ENCODE measurements at places on chromosomes 16 and 17. TPM values are rescaled to one million over a fixed set of nuclear protein-coding genes. Genes with fewer than 3 reads are reported as not detected.

Gene DNAH9
- 0.27 TPM for total RNA-seq

Gene PPY
- total RNA-seq: not detected

Gene CFAP119
- 1.4 TPM for total RNA-seq

Gene AGRP
- total RNA-seq: not detected

Gene PRAC2
- total RNA-seq: not detected

Gene OR1G1
- total RNA-seq: not detected

Gene KRT9
- not detected for total RNA-seq

Gene CRHR1
- not detected for total RNA-seq

Gene OR1A1
- total RNA-seq: not detected

Gene CLEC19A
- not detected for total RNA-seq

Gene DPH1
- total RNA-seq: 39.8 TPM

Gene CDH3
- 0.49 TPM for total RNA-seq

Gene INCA1
- total RNA-seq: 0.36 TPM

GRCh38 chr17:46783031-46783593, 35.4 kb downstream of the WNT3 start:
- H3K4me3 ChIP-seq: no peak overlapping the region
- H3K27me3 ChIP-seq: no peaks in the 10 kb centered on the region
- no peak for DNase-seq
- no peak overlapping the region for H3K27ac ChIP-seq
- H3K4me1 ChIP-seq: no peaks in the 10 kb centered on the region

DNA sequence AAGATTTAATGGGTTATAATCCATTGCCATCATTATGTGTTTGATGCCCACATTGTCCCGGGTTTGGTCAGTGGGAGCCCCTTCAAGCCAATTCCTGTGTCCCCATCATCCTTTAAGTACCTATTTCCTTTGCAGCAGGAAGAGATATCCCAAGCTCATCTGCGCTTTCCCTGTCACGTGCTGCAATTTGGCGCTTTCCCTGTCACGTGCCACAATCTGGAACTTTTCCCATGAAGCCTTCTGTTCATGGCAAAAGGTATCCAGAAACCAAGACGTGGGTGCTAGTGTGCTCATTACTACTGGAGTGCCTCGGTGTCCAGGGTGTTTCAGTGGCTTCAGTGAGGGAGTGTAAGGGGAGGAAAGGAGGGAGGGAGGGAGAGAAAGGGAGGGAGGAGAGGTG, 168.5 kb downstream of the NPIPB11 start:
- no peak overlapping the region for H3K4me3 ChIP-seq
- H3K36me3 ChIP-seq: no peaks in the 10 kb centered on the region

DNA sequence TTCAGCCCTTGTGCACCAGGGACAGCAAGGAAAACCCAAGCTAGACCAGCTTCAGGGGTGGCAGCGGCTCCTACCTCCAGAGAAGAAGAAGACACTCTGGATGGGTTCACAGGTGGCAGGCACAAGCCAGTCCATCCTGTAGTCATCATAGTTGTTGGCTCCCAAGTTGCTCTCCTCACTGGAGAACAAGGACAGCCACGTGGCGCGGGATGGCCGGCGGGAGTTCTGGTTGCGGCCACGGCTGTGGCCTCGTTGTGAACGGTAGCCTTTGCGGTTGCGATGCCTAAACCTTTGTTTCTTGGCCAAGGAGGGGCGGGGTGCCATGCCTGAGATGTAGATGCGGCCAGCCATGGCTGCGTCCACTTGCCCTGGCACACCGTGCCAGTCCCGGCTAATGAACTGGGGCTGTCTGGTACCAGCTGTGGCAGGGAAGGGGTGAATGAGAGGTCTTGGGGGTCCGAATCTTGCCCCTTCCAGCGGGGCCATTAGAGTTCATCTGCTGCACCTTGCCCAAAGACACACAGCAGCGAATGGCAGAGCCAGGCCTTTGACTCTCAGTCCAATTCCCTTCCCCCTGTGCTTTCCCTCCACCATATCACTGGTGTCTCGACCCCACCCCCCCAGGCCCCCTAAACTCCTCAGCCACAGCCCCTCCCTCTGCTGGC, 2.3 kb downstream of the VTN start:
- H3K4me1 ChIP-seq: peaks cover 20% of the 10 kb centered on the region
- H3K27me3 ChIP-seq: no peaks in the 10 kb centered on the region
- H3K27ac ChIP-seq: no peak overlapping the region

DNA sequence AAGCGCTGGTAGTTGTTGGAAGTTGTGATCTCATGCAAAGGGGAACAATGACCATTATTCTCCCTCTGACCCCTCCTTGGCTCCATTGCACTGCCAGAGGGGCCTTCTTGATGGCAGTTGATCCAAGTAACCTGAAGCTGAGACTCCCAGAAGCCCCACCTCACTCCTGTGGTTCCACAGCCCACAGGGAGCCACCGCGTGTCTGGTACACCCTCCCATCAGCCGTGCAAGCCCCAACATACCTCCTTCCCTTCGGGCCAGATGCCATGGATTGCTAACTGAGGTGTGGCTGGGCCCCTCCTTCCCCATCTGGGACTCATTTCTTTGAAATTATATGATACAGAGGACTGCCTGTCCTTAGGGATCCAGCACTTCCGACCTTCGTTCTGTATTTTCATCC, 17.8 kb downstream of the SAP30BP start:
- H3K27ac ChIP-seq: peak overlapping the region; percentile 62
- H3K36me3 ChIP-seq: no peaks in the 10 kb centered on the region
- no peaks in the 10 kb centered on the region for H3K27me3 ChIP-seq
- DNase-seq: peak; percentile 53
- peaks cover 45% of the 10 kb centered on the region for H3K4me1 ChIP-seq

- no peak for DNase-seq
- H3K27ac ChIP-seq: no peak overlapping the region
- H3K36me3 ChIP-seq: no peaks in the 10 kb centered on the region
- H3K4me1 ChIP-seq: no peaks in the 10 kb centered on the region
- no peak overlapping the region for H3K4me3 ChIP-seq
Measured at GRCh38 chr17:33986566-33986965, 268.5 kb upstream of the CCL2 start.

GRCh38 chr17:79137015-79137788, 62.6 kb downstream of the ENGASE start:
- H3K27ac ChIP-seq: no peak overlapping the region
- no peaks in the 10 kb centered on the region for H3K27me3 ChIP-seq
- no peak overlapping the region for H3K4me3 ChIP-seq

- no peaks in the 10 kb centered on the region for H3K27me3 ChIP-seq
- H3K27ac ChIP-seq: peak overlapping the region; percentile 97
- no peaks in the 10 kb centered on the region for H3K36me3 ChIP-seq
- peak overlapping the region; percentile 72 for H3K4me3 ChIP-seq
- H3K4me1 ChIP-seq: no peaks in the 10 kb centered on the region
Measured at GRCh38 chr16:75265911-75266701, 14.7 kb upstream of the BCAR1 start.

DNA sequence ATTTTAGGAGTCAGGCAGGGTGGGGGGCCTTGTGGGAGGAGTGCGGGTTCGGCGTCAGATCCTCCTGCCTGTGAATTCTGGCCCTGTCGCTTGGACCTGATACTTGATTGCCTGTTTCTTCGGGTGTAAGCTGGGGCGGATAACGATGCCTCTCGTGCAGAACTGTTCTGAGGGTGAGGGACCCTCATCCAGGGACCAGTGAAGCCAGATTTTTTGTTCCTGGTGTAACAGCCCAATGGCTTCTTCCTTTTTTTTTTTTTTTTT, 1.3 kb downstream of the TBCD start:
- H3K27me3 ChIP-seq: no peaks in the 10 kb centered on the region
- no peaks in the 10 kb centered on the region for H3K36me3 ChIP-seq
- no peak for DNase-seq
- no peaks in the 10 kb centered on the region for H3K4me1 ChIP-seq

DNA sequence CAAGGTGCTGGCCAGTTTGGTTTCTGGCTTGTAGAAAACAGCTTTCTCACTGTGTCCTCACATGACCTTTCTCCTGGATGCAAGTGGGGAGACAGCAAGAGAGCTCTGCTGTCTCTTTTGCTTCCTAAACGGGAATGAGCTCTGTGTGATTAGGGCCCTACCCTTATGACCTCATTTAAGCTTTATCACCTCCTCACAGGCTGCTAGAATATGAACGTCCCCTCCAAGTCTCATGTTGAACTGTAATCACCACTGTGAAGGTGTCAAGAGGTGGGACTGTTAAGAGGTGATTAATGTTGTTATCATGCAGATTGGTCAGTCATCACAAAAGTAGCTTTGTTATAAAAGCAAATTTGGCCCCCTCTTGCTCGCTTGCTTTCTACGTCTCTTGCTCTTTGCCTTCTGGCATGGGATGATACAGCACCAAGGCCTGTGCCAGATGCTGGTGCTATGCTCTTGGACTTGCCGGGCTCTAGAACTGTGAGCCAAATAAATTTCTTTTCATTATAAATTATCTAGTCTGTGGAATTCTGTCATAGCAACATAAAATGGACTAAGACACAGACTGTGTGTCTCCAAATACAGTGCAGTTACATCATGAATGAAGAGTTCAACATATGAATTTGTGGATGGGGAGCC, 14.8 kb upstream of the POLR3E start:
- no peak for DNase-seq
- H3K27ac ChIP-seq: no peak overlapping the region
- no peaks in the 10 kb centered on the region for H3K27me3 ChIP-seq
- no peak overlapping the region for H3K4me3 ChIP-seq
- H3K36me3 ChIP-seq: peaks cover 53% of the 10 kb centered on the region

GRCh38 chr16:28130099-28131088, 66.9 kb upstream of the GSG1L start:
- H3K27ac ChIP-seq: peak overlapping the region; percentile 69
- no peak overlapping the region for H3K4me3 ChIP-seq
- DNase-seq: no peak
- H3K36me3 ChIP-seq: peaks cover 31% of the 10 kb centered on the region

DNA sequence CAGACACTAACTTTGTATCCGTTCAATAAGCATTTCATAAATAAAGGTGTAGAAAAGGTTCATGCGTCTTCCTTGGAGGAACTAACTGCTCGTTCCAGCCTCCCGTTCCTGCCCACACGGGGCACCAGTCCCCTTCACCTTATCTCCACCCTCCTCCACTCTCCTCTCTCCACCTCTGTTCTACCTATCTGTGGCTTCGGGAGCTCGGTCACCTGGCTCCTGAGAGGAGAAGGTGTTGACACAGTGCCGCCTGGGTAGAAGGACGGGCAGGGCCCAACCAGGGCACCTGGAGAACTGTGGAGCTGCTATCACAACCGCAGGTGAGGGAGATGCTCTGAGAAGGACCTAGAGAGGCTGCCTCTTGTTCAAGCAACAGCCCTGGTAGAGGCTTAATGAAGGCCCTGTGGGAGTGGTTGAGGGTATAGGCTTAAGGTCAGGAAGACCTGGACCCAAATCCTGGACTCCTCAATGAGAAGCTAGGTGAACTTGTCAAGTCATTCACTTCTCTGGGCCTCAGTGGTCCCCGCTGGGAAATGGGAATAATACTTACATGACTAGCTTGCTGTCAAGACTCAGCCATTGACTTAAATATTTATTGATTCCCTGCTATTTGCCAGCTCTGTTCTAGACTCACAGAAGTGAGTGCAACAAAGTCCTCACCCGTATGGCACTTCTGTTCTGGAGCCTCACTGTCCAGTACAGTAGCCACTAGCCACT, 9.6 kb upstream of the MINK1 start:
- peaks cover 44% of the 10 kb centered on the region for H3K36me3 ChIP-seq
- H3K4me3 ChIP-seq: no peak overlapping the region
- no peaks in the 10 kb centered on the region for H3K4me1 ChIP-seq
- H3K27ac ChIP-seq: no peak overlapping the region

DNA sequence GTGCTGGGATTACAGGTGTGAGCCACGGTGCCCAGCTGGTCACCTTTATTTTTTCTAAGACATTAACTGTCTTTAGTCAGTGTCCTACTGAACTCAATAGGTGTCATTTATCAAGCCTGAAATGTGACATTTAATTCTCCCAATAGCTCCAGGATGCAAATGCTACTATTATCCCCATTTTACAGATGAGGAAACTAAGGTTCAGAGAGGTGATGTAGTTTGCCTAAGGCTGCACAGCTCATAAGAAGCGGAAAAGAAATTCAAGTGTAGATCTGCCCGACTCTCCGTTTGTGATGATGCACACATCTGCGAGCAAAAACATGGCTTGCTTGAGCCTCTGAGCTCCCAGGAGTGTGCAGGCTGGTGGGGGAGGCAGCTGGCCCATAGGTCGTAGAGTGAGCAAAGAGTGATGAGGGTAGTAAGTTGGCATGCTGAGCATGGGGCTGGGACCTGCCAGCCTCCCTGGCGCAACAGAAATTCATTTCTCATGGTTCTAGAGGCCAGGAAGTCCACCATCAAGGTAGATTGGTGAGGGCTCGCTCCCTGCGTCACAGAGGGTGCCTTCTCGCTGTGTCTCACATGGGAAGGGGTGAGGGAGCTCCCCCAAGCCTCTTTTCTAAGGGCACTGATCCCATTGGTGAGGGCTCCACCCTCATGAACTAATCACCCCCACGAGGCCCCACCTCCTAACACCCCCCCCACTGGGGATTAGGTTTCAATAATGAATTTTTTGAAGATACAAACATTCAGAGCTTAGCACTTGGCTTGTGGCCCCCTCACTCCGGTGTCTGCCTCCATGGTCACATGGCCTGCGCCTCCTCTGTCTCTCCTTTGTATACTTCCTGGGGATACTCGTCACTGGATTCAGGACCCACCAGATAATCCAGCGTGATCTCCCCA, 141.5 kb upstream of the PLCG2 start:
- no peaks in the 10 kb centered on the region for H3K27me3 ChIP-seq
- peaks cover 24% of the 10 kb centered on the region for H3K4me1 ChIP-seq
- H3K27ac ChIP-seq: no peak overlapping the region
- no peak for DNase-seq

- DNase-seq: no peak
- H3K27me3 ChIP-seq: no peaks in the 10 kb centered on the region
- H3K4me1 ChIP-seq: peaks cover 28% of the 10 kb centered on the region
- peaks cover under 1% of the 10 kb centered on the region for H3K36me3 ChIP-seq
- no peak overlapping the region for H3K4me3 ChIP-seq
Measured at GRCh38 chr16:70416748-70417616, 21.9 kb downstream of the ST3GAL2 start.

DNA sequence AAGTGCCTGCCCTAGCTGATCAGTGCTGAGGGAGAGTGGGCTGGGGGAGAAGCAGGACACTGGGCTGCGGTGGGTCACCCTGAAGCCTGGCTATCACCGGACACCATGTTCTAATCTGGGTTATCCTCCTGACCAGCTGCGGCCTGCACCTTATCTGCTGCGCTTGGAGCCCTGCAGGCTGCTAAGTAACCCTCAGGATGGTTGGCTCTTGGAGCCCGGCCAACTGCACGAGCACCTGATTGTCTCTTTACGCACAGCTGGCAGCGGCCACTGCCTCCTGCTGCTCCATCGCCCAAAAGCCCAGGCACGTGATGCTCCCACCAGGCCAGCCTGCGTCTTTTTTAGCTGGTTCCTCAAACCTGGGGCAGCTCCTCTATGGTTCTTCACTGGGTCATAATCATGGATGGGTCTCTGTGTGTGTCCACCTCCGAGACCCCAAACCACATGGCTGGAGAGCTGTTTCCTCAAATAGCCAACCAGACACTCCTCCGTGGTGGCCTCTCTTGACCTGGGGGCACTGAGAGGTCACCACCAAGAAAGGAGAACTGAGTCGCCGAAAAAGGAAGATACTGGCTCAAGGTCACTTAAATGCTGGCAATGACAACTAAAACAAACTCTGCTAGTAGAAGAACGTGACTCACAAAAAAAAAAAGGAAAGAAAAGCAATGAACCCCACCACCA, 21.7 kb downstream of the SPHK1 start:
- H3K27me3 ChIP-seq: no peaks in the 10 kb centered on the region
- H3K27ac ChIP-seq: no peak overlapping the region
- peaks cover 17% of the 10 kb centered on the region for H3K36me3 ChIP-seq
- DNase-seq: no peak
- no peak overlapping the region for H3K4me3 ChIP-seq
- H3K4me1 ChIP-seq: no peaks in the 10 kb centered on the region

Measured in sigmoid colon (tissue), 7 donors.